ENCODE measurements at places on chromosomes 7 and 10.

- no peak for DNase-seq
Observed at GRCh38 chr7:22202141-22202540, 154.8 kb downstream of the RAPGEF5 start.

GRCh38 chr10:124162774-124163354, 69.5 kb upstream of the CHST15 start:
- DNase-seq, result no peak

GRCh38 chr7:71843676-71844075, 568.5 kb downstream of the CALN1 start:
- peak; percentile 33 for DNase-seq

GRCh38 chr7:1348096-1348822, 111.0 kb downstream of the MICALL2 start:
- no peak for DNase-seq

DNA sequence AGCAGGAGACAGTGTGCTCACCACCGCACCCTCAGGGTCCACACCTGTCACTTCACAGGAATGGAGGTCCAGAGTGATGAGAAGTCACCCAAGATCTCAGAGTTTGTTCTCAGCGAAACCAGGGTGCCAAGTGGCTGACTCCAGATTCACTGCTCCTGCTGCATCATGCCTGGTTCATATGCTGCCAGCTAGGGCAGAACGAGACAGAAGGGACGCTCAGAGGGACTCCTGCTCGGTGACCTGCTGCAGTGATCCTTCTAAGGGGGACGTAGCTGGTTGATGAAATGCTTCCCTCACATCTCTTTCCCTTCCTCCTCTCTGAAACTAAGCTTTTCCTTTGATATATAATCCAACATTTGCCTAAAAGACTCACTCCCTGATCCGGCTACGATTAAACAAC, 248.5 kb downstream of the SFMBT2 start:
- no peak for DNase-seq

GRCh38 chr7:121755286-121755685, 117.7 kb upstream of the PTPRZ1 start:
- no peak for DNase-seq

GRCh38 chr10:103781329-103782061, 73.9 kb downstream of the SH3PXD2A start:
- peak; percentile 44 for DNase-seq

GRCh38 chr10:129416956-129417765, 49.9 kb upstream of the MGMT start:
- DNase-seq, result no peak

DNA sequence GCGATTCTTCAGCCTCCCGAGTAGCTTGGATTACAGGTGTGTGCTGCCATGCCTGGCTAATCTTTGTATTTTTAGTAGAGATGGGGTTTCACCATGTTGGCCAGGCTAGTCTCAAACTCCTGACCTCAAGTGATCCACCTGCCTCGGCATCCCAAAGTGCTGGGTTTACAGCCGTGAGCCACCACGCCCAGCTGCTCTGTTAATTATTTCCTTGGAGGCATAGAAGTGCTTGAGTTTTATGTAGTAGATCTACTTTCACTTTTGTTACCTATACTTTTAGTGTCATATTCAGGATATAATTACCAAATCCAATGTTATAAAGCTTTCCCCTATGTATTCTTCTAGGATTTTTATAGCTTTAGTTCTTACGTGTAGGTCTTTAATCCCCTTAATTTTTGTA, 1093.0 kb downstream of the GATA3 start:
- no peak for DNase-seq

DNA sequence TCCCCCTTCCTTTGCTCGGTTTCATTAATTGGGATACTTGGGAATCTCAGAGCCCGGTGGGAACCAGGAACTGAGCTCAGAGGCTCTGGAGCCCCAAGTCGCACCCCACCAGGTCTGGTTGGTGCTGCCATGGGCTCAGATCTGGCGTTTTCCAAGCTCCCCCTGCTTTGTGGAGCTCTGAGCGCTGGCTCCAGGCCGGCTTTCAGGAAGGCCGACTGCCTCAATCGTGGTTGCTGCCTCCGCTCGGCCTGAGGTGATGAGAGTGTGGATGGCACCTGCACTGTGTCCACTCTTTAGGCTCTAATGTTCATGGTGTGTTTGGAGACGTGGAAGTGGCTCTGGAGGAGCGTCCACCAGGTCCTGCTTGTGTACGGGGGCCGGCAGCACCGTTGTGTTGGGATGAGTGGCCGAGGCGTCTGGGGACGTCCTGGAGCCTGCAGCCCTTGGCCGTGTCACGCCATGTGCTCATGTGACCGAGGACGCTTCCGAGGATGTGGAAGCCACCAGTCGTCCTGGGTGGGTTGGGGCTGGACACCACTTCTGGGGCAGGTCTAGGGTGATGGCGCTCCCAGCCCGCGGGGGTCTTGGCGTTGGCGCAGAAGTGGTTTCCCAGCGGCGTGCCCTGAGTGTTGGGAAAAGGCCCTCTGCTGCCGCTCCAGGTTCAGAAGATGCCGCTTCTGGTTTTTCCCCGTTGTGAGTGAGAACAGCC, 8.2 kb downstream of the INPP5A start:
- DNase-seq, result no peak

All from GM23338 (cell line).